ENCODE measurements at places on chromosomes 4 and X.

DNA sequence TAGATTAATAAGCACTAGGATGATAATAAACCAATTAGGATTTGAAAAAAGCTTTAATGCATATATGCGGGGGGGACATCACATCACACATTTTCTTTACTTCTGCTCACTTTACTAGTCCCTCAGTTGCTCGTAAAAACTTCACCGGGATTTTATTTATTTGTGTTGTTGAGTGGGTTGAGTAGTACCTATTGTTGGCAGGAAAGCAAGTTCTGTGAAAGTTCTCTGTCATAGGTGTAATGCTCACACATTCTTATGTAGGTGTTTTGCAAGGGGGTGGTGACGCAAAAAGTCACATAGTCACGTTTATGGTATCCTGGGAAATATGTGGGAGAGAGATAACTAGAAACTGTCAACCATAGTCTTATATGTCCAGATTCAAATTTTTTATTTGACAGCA is 65.3 kb downstream of the PDLIM5 start:
- DNase-seq, result no peak

DNA sequence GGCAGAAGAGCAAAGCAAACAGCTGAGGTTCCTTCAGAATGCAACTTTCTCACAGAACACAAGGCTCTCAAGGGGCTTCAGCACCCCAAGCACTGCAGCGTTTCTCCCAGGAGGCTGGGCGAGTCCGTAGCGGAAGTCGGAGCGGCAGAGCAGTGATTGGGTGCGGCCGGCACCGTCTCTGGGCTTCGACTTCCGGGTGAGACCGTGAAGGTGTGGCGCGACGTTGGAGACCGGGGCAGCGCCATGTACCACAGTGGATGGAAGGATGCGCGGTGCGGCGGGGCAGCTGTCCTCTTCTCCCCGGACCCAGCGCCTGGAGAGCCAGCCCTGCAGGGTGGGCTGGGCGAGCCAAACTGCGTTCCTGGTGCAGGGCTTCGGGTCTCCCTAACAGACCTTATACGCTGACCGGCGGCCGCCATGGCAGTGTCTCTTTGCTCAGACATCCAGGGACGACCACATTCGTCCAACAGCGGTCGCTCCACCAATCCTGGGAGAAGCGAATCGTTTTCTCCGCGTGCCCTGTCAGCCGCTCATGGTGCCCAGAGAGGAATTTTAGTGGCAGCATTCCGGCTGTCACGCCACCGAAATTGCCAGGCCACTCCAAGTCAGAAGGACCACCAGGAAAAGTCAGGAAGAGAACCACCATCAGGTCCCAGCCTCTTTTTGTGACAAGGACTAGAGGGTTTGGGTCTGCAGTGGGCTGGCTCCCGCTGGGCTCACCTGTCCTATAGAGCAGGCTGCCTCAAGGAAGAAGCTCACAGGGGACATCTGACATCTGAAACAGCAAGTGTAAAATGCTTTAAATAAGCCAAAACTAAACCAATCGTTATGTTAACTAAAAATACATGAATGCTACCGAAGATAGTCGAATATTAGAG is 20.5 kb downstream of the TRIM61 start:
- DNase-seq, result peak; percentile 61

- DNase-seq, result no peak
These were observed 110.2 kb upstream of the STX18 start for GRCh38 chr4:4651811-4652755.

DNA sequence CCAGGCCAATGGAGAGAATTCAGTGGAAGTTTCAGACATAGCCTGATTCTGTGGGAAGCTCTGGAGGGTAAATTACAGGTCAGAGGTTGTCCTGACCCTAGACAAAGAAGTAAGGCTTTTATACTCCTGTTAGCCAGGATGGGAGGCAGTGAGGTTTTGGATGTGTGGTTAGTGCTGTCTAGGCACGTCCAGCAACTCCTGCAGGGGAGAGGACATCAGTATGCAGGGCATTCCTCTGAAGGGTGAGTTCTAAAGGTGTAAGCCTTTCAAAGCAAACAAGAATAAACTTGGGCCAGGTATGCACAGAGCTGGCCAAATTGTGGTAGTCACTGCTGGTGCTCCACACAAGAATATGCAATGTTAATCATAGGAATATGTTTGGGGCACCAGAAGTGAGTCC is 562.5 kb downstream of the CCSER1 start:
- no peak for DNase-seq

DNA sequence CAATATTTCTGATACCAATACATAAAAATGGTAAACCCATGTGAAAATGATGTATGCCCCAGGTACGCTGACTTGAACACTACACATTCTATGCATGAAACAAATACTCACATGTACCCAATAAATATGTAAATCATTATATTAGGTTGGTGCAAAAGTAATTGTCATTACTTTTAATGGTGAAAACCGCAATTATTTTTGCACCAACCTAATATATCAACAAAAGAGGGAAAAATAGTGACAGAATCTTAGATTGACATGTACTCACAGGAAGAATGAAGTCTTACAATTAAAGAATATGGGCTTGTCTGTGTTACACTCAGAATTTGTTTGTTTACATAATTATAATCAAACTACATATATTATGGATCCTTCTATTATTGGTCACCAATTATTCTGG is 82.3 kb downstream of the GLRA3 start:
- DNase-seq, result no peak

DNA sequence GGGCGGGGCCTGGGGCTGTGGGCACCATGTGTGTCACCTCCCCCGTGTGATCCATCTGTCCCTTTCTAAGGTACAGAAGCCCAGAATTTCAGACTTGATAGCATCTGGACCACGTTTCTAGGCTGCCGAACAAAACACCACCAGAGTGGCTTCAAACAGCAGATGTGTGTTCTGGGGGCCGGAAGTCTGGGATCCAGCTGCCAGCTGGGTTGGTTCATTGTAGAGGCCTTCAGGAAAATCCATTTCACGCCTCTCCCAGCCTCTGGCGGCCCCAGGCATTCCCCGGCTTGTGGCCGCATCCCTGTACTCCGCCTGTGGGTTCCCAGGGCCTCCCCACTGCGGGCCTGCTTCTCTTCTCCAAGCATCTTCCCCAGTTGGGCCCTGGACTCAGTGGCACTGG is 39.6 kb upstream of the GPR78 start:
- no peak for DNase-seq

DNA sequence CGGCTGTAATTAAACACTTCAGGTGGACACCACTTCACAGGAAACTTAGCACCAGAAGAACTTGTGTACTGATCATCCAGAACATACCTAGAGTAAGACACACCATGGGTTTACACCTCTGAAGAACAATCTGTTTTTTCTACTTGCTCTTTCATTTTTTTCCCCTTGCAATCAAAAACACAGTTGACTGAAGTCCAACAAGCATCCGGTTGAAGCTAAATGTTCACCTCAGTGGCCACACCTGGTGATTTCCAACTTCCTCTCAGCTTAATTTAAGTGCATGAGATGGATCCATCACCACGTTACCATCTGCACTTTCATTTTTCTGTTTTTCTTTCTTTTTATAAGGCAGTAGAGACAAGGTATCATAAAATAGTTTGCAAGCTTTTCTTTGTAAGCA is 4.9 kb upstream of the TXK start:
- DNase-seq, result peak; percentile 22

DNA sequence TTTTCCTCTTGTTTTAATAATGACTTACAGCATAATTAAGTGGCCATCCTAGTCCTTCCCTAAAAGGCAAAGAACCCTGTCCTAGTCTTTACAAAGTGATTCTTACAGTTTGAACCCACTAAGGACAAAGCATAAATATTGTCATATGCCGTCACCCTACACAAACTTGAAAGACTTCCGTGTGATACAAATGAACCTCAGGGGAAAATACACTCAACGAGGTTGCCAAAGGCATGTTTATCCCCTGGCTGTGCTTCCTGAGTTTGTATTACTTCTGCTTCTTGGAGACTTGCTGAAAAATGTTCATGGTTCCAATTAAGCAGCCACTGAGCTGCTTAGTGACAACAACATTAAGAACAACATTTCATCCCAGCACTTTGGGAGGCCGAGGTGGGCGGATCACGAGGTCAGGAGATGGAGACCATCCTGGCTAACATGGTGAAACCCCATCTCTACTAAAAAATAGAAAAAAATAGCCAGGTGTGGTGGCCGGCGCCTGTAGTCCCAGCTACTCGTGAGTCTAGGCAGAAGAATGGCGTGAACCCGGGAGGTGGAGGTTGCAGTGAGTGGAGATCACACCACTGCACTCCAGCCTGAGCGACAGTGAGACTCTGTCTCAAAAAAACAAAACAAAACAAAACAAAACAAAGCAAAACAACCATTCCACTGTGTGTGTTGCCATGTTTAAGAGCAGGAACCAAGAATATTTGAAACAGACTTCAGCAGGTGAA is 16.2 kb downstream of the RASSF6 start:
- DNase-seq, result no peak

- no peak for DNase-seq
These were observed 96.7 kb downstream of the AREG start for GRCh38 chr4:74541667-74542066.

- no peak for DNase-seq
These were observed 10.3 kb upstream of the VSIG4 start for GRCh38 chrX:66050140-66050569.

DNA sequence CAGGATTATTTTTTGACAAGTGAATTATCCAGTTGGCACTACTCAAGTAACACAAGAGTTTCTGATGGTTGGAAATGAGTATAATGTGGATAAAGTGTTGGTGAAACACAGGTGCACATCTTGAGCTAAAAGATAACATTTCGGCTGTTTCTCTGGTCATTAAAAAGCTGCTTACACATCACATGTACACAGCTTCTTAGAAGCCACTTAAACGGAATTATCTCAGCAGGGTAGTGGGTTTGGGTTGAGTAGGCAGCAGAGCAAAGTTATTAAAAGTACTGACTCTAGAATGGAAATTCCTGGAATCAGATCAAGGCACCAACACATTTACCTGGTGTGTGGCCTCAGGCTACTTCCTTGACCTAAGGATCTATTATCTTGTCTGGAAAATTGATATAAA is 55.4 kb upstream of the RASSF6 start:
- no peak for DNase-seq

- no peak for DNase-seq
These were observed 9.9 kb downstream of the FNIP2 start for GRCh38 chr4:158778712-158779111.

DNA sequence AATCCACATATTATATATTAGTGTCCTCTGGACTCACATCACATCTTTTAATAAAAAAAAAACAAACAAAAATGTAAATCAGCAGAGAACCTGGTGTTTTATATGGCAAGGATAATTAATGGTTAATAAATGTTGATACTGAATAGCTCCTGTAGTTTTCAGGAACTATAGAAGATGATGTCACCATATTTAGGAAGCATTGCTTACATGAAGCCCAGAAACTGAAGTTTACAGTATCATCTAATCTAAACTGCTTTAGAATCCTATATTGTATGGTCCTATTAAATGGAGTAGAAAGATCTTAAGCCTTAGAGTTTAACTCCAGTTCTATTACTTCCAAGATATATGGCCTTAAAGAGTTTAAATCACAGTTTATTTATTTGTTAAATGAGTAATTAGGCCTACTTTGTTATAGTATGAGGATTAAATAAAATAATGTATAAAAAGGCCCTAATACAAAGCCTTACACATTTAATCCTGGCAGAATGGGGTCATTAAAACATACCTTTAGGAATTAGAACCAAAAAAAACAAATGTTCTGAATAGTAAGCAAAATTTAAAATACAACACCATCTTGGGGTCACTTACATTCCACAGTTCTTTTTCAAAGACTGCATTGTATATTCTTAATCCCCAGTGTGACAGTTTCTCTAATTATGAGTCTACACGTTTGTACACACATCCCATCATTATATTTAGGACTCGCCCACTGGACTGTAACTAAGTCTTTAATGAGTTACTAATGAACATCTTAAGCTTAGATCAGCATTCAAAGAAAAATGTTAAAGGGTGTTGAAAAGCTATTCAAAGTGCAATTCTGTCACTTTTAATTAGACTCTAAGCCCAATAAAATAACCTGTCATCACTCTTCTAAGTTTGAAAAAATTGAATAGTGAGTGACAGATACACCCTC is 305.9 kb downstream of the ADGRL3 start:
- no peak for DNase-seq

- no peak for DNase-seq
These were observed 261.6 kb downstream of the IQCM start for GRCh38 chr4:149553959-149554520.

DNA sequence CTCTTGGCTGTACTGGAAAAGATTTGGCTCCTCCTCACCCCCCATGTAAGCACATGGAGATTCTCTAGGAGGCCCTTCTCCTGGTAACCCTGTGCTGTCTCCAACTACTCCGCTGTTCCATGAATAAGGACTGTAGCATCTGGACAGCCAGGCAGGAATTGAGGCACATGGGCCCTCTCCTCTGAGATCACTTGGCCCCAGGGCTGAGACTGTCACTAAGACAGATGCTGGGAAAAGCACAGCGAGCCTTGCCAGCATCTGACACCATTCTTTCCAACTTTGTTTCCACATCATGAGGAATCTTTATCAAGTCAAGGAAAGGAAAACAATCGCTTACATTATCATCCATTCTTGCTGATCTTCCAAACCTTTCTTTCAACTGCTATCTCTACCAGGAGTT is 222.6 kb upstream of the INTU start:
- no peak for DNase-seq

- DNase-seq, result no peak
These were observed 133.7 kb upstream of the IL1RAPL2 start for GRCh38 chrX:104432321-104432720.

- DNase-seq, result no peak
These were observed 90.2 kb downstream of the TET2 start for GRCh38 chr4:105236916-105237311.

DNA sequence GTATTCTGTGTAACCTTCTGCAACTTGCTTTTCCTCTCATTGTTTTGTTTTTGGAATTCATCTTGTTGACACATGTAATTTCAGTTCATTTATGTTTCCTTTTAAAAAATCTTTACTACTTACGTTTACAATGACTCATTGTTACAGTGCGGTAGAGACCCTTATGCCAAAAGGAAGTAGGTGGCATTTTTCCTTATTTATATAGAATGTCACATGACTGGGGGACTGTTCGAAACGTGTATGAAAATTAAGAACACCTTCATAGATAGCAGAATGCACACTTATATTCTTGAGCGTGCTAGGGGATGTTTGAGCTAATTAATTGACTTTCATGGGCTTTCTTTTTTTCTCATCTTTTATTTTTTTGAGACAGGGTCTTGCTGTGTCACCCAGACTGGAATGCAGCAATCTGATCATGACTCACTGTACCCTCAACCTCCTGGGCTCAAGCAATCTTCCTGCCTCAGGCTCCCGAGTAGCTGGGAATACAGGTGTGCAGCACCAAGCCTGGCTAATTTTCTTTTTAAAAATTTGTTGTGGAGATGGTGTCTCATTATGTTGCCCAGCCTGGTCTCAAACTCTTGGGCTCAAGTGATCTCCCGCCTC is 7.3 kb downstream of the REPS2 start:
- DNase-seq, result no peak

GRCh38 chrX:106698693-106699092 is 27.8 kb upstream of the RNF128 start:
- DNase-seq, result no peak

DNA sequence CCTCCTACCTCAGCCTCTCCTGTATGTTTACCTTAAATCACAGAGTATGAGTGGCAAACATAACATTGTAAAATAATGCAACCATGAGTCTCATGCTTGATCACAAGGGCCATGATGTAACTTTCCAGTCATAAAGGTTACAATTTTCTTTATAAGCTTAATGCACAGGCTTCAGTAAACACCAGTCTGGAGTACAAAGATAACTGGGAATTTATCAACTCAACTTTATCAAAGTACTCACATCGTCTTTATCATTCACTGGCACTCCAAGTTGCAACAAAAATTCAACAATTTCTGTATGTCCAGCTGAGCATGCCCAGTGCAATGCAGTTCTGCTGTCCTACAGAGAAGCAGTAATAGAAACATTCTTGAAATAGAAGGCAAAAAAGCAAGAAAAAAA is 2.8 kb downstream of the PSMD10 start:
- DNase-seq, result no peak
